ENCODE measurements at places on chromosomes 2 and 18.

GRCh38 chr18:58638441-58638840 is 9.6 kb upstream of the ALPK2 start:
- DNase-seq: no peak

- DNase-seq: no peak
Observed at GRCh38 chr2:236705295-236706105, 135.9 kb downstream of the ACKR3 start.

DNA sequence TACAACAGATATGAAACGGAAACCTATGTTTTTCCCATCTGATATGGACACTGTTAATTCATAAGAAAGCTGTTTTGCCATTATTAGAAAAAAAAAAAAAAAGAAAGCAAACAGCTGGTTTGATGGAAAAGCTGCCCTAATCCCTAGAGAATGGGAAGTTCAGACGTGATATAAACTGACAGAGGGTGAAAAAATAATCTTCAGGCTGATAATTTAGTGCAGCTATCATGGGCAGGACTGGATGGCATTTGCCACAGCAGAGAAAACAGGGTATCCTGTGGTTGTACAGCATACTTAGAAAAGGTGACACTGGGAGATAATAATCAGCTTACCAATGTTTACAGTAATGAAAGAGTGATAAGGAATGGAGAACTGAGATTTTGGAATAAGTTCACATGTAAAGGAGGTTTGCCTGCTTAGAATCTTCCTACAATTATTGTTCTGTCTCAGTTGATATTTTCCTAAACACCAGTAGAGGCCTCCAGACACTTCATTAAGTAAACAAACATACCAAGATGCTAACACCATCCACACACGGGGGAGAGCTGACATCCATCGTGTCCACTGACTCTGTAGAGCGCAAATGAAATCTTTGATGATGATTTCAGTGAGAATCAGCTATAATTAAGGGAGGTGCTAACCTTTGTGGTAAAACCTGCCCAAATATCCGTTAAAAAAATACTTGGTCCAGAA is 211.6 kb upstream of the MMADHC start:
- DNase-seq: peak; percentile 15

- no peak for DNase-seq
Observed at GRCh38 chr2:182088681-182089320, 103.1 kb downstream of the PPP1R1C start.

DNA sequence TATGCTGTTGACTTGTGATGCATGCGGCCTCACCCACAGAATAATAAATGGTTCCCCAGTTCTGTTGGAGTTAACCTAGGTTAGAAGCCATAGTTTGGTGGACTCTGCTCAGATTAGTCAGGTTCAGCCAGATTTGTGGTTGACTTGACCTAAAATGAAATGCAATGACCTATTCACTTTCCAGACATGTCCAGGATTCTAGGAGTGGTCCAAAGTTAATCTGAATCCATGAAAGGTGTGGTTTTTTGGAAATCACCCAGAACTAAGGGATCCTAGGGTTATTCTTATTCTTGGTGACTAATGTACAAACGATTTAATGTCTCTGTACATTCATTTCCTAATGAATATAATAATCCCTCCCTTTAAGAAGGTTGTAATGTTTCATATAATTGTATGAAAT is 88.9 kb upstream of the RBBP8 start:
- no peak for DNase-seq

DNA sequence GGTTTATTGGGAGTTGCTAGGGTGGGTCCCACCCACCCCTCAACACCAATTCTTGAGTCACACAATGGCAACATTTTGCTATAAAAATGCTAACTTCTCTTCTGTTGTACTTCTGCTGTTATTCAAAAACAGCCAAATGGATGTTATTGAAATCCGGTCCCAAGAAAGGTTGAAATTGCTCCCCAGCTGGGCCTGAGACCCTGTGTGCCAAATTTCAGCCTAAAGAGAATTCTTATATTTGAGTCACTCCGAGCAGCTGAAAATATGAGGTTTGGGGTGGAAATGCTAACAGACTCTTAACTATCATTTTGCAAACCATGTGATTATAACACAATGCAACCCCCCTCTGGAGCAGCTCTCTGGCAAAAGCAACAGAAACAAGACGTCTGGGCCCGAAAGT is 27.0 kb upstream of the ACVR1 start:
- DNase-seq: no peak

DNA sequence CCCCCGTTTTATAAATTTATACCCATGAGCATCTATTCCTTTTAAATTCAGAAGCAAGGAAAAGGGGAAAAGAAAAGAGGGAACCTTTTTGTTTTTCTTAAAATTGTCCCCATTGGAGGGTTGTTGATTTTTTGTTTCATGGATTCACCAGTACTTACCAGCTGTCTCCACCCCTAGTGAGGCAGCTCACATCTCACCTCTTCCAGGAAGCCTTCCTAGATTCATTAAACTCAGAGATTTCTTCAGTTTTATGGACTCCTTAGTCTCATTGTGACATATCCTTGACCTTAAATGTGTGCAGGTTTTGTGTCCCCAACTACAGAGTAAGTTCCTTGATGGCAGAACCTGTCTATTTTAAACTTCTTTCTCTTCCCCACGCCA is 35.9 kb downstream of the EFR3B start:
- no peak for DNase-seq

DNA sequence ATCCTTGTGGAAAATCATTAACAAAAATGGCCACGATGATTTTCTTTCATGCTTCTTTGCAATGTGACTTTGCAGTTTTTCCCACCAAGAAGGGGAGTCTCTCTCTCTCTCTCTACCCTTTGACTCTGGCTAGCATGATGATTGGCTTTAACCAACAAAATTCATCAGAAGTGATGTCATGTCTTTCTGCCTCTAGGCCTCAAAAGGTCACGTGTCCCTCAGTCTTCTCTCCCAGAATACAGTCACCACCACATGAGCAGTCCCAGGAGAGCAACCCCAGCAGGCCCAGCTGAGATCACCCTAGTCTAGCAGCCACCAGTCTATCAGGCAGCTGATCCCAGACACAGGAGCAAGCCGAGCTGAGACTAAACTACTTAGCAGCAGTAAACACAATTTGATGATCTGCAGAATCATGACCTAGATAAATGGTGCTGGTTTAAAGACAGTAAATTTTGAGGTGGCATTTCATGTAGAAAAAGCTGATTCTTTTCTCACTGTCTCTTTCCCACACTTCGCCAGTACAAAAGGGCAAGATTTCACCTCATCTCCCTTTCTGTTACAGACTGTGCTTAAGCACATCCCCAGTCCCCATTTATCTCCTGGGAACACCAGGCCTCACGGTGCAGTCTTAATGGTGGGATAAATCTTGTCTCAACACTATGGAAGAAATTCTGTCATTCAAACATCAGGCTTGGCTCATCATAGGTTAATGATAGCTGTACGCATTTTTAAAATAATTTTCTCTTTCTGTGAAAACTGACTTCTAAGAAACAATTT is 132.7 kb downstream of the SCG2 start:
- DNase-seq: peak; percentile 94

DNA sequence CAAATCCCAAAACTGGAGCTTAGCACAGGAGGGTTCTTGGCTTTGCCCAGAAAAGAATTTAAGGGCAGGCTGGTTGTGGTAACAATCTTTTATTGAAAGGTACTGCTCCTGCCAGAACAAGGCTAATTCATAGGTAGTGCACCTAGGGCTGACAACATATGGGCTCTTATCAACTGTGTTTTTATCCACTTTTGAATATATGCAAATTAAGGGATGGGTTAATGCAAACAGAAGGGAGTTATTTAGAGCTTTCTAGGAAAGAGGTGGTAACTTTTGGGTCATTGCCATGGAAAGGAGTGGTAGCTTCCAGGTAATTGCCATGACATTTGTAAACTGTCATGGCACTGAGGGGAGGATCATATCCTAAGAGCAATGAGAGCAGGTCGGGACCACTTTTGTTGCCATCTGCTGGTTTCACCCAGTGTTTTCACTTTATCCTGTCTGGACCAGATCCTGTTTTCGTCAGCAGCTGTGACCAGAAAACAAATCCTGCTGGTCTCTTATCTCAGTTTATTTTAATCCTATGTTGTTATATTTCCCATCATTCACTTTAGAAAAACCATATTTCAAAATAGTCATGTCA is 981 bp downstream of the C2orf66 start:
- no peak for DNase-seq

- peak; percentile 66 for DNase-seq
Observed at GRCh38 chr2:147789720-147790119, 55.1 kb upstream of the ACVR2A start.

GRCh38 chr2:54813584-54813983 is 90.1 kb downstream of the EML6 start:
- DNase-seq: no peak

DNA sequence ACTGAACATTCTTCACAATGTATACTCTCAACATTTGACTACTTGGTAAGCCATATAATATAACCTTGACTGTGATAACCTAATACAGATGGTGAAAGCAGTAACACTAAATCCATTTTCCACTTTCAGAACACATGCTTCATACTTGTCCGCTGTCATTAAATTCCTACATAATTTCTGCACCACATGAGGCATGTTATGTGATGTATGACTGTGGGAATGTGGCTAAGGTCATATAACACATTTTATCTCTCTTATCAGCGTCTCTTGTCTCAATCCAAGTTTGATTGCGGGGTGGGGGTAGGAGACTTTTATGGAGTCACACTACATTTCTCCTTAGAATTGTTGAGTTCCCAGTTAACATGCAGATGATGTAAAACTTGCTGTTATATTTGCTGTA is 110.9 kb downstream of the MTCL1 start:
- no peak for DNase-seq

GRCh38 chr2:30998672-30999071 is 139.6 kb downstream of the GALNT14 start:
- no peak for DNase-seq

DNA sequence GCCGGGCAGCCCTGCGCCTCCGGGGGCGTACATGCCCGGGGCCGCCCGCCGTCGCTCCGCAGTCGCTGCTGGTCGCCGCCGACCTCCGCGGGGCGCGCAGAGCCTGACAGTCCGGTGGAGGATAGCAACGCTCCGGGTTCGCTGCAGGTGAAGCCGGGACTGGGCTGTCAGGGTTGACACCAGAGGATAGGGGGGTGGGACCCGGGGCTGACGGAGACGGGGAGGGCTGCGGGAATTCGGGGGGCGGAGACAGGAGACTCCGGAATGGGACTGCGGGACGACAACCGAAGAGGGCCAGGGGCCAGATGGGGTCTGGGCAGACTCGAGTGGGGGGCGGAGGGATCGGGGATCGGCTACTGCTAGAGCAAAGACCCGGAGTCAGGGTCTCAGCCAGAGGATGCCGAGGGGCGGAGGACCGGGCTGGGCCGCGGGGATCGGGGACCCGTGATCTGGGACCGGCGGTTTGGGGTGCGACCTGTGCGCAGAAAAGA is 403 bp downstream of the TMEM127 start:
- DNase-seq: no peak

DNA sequence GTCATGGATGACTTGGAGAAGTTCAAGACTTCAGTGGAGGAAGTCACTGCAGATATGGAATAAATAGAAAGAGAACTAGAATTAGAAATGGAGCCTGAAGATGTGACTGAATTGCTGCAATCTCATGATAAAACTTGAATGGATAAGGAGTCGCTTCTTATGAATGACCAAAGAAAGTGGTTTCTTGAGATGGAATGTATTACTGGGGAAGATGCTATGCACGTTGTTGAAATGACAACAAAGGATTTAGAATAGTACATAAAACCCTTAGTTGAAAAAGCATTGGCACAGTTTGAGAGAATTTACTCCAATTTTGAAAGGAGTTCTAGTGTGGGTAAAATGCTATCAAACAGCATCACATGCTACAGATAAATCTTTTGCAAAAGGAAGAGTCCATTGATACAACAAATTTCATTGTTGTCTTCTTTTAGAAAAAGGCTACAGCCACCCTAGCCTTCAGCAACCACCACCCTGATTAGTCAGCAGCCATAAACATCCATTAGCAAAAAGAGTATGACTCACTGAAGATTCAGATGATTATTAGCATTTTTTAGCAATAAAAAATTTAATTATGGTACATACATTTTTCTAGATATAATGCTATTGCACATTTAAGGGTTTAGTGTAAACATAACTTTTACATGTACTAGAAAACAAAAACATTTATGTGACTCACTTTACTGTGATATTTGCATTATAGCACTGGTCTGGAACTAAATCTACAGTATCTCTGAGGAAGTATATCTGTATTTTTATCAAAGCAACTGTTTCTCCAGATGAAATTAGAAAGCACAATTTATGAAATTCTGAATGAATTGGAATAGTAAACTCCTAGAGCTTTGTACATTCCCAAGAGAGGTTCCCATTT is 110.5 kb upstream of the TACR1 start:
- peak; percentile 89 for DNase-seq

DNA sequence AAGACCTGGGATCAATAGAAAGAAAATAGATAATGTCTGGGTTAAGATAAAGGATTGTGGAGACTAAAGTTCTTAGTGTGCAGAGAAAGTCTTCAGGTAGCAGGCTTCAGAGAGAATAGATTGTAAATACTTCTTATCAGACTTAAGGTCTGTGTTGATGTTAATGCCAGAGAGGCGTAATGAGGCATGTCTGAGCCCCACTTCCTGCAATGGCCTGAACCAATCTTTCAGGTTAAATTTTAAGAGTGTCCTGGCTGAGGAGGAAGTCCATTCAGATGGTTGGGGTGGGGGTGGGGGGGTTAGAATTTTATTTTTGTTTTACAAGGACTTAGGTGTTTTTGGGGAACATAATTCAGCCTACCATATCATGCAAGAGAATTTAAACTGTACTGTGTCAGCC is 129.5 kb downstream of the EVA1A start:
- no peak for DNase-seq

DNA sequence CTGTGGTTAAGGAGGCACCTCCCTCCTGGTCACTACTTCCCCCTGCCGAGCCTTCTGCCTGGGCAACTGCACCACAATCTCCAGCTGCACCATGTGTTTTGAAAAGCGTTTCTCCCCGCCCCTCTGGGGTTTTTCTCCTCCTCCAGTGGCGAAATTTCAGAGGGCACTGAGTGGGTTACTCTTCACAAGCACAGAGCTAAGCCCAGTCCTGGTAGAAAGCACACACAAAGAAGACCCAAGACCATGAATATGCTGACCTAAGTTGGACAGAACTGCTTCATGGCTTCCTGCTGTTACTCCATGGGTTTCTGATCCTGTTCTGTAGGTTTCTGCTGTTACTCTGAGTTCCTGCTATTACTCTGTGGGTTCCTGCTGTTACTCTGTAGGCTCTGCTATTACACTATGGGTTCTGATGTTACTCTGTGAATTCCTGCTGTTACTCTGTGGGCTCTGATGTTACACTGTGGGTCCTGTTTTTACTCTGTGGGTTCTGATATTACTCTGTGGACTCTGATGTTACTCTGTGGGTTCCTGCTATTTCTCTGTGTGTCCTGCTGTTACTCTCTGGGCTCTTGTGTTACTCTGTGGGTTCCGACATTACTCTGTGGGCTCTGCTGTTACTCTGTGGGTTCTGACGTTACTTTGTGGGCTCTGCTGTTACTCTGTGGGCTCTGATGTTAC is 216.6 kb downstream of the RTP5 start:
- DNase-seq: peak; percentile 54

- DNase-seq: no peak
Observed at GRCh38 chr2:237434866-237435311, 20.9 kb upstream of the COL6A3 start.

DNA sequence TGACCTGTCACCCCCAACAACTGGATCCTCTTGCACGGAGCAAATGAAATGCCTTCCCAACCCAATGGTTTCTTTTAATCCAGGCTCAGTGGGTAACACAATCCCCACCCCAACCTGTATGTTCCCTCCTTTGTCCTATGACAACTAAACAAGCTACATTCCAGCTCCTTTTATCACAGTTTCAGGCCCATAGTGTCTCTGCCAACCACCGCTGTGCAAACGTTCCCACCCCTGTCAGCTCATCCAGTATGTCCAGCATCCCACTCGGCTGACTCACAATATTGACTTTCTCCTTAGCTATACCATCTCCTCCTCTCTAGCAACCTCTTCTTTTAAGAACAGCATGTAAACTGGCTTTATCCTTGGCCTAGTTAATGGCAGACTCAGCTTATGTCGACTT is 117.9 kb upstream of the PPP1CB start:
- DNase-seq: no peak

All from foreskin melanocyte (primary cell).